ENCODE measurements at places on chromosomes 7 and 10.

GRCh38 chr7:94323844-94324243 is 70.9 kb upstream of the COL1A2 start:
- no peak for DNase-seq

GRCh38 chr7:124201768-124202349 is 169.0 kb upstream of the TMEM229A start:
- DNase-seq = no peak

GRCh38 chr10:20535897-20536881 is 360.9 kb downstream of the NEBL start:
- DNase-seq = no peak

GRCh38 chr7:128398841-128399135 is 11.0 kb downstream of the IMPDH1 start:
- DNase-seq = no peak

DNA sequence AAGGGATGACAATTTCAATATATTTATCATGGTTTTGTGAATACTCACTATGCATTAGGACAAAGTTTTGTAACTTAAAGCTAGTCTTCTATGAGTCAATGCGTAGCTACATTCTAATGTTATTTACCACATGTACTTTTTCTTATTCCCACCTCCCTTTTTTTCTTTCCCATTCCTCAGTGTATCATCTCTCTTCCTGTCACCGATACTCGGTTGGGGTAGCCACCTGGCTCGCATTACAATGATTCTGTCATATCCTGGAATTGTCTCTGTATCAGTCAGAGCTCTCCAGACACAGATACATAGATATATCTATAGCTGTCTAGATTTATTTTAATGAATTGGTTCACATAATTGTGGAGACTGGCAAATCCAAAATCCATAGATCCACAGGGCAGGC is 9.8 kb upstream of the RALA start:
- no peak for DNase-seq

- DNase-seq = no peak
Observed at GRCh38 chr7:94042381-94042780, 38.2 kb upstream of the BET1 start.

GRCh38 chr7:17600340-17600752 is 301.9 kb downstream of the AHR start:
- no peak for DNase-seq

DNA sequence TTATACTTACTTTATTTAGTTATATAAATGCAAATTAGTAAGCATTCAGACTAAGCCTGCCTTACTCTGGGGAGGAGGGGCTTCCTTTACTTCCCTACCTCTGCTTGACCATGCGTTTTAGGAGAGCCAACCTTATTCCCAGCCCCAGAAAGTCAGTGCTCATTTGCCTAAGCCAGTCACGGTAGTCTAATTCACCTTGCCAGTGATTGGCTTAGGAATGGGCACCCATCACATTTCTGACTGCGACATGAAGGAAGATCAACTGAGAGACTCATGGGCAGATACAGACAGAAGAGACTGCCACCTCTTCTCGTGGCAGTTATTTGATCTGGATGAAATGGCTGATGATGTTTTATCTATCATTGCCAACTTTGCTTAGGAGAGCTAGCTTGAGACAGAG is 29.5 kb downstream of the RPA3 start:
- no peak for DNase-seq

- no peak for DNase-seq
Observed at GRCh38 chr7:108211382-108212201, 81.4 kb upstream of the LAMB4 start.

GRCh38 chr10:87781545-87781944 is 36.5 kb downstream of the ATAD1 start:
- no peak for DNase-seq

GRCh38 chr10:11593612-11594011 is 17.8 kb downstream of the USP6NL start:
- DNase-seq = no peak

DNA sequence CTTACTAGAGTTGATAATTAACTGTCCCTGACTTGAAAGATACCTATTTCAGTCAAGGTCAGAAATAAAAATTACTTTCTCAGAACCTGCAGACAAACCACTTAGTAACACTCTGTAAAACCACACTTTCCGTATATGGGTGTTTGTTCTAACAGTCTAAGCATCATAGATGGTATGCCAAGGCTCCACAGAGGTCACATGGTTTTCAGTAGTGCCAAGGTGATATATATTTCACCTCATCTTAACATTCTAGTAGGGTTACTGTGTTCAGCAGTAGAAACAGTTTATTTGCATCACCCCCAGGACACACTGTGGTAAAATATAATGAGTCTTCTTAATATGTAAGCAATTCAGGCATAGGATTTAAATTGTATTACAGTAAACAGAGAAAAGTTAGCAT is 61.5 kb downstream of the KCND2 start:
- DNase-seq = no peak

- DNase-seq = peak; percentile 34
Observed at GRCh38 chr10:5816170-5816569, 2.9 kb upstream of the GDI2 start.

GRCh38 chr7:357531-358209 is 67.7 kb downstream of the FOXL3 start:
- no peak for DNase-seq

- DNase-seq = no peak
Observed at GRCh38 chr10:54854389-54854788, 53.4 kb upstream of the PCDH15 start.

- no peak for DNase-seq
Observed at GRCh38 chr7:31076641-31077310, 24.7 kb downstream of the ADCYAP1R1 start.

GRCh38 chr7:117639966-117640365 is 160.1 kb downstream of the CFTR start:
- DNase-seq = no peak

DNA sequence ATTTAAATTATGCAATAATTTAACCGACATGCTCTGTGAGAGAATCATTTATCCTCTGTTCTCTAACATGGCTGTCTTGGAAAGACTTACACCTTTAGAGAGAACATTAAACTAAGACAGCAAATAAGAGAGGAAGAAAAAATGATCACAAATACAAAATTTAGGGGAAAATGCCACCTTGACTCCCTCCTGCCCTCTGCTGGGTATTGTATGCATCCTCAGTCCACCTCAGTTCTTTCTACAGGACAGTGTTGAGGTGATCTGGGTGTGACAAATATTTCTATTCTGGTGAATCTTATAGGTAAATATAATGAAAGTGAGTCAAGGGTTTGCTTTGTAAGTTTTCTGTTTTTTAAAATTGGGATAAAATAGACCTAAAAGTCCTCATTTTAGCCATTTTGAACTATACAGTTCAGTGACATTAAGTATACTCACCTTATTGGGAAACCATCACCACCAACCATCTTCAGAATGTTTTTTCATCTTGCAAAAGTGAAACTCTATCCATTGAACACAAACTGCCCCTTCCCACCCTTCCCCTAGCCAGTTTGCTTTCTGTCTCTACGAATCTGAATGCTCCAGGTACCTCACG is 61.5 kb upstream of the ELMO1 start:
- no peak for DNase-seq
